Thymus (tissue), 14 donors: ENCODE measurements at places on chromosomes 7 and 10. TPM values are rescaled to one million over a fixed set of nuclear protein-coding genes. Genes with fewer than 3 reads are reported as not detected.

GRCh38 chr10:128047991-128048818, 78.0 kb downstream of the MKI67 start:
- H3K27me3 ChIP-seq: no peaks in the 10 kb centered on the region
- H3K4me1 ChIP-seq: peaks cover 28% of the 10 kb centered on the region
- DNase-seq: no peak
- peak overlapping the region; percentile 90 for H3K27ac ChIP-seq

DNA sequence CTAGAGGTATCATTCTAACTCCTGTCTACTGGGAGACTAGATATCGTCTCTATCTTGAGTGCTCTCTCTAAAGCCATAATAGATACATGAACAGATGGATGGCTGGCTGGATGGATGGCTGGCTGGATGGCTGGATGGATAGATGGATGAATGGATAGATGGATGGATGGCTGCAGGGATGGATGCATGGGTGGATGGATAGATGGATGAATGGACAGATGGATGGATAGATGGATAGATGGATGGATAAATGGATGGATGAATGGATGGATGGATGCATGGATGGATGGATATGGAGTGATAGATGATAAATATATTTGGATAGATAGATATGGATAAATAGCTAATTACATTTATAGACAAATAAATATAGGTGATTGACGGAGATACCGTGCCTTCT, 191.2 kb upstream of the KLF6 start:
- H3K36me3 ChIP-seq: no peaks in the 10 kb centered on the region
- no peak overlapping the region for H3K27ac ChIP-seq
- no peak overlapping the region for H3K4me3 ChIP-seq
- H3K4me1 ChIP-seq: peaks cover 10% of the 10 kb centered on the region
- DNase-seq: no peak

DNA sequence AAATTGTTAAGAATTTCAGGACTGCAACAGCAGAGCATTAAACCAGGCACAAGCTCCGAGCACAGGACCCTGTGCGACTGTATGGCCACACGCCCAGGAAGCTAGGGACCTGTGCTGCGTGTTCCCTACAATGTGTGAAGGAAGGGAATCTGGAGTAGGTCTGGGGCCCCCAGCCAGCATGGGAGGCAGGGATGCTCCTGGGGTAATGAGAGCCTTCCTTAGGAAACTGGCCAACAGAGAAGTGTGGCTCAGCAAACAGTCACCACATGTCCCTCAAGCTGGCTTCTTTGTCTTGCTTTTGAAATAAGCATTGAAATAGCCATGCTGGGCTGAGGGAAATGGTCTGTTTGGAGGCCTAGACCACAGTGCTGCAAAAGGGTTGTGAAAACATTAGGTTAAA, 8.2 kb downstream of the BLNK start:
- H3K27me3 ChIP-seq: no peaks in the 10 kb centered on the region
- no peaks in the 10 kb centered on the region for H3K36me3 ChIP-seq
- no peak for DNase-seq
- H3K4me1 ChIP-seq: no peaks in the 10 kb centered on the region
- no peak overlapping the region for H3K4me3 ChIP-seq

GRCh38 chr7:31512166-31512565, 1.7 kb upstream of the ITPRID1 start:
- H3K4me3 ChIP-seq: no peak overlapping the region
- H3K27me3 ChIP-seq: no peaks in the 10 kb centered on the region
- no peaks in the 10 kb centered on the region for H3K36me3 ChIP-seq

DNA sequence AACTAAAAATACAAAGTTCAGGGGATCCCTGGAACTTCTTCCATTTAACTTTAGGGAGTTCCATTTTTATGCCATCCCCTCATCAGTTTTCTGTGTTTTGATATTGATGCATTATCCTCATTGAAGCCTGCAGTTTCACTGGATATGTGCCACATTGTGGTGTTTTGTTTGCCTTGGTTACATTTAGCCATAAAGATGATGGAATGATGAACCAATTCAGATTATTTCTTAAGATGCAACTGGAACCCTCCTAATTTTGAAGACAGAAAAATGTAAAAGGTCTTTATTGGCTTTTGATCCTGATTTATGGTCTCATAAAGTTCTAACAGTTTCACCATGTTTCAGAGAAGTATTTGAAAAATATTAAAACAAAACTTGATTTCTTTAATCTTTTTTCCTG, 314.2 kb upstream of the KLF6 start:
- no peak overlapping the region for H3K27ac ChIP-seq
- H3K36me3 ChIP-seq: no peaks in the 10 kb centered on the region
- no peak overlapping the region for H3K4me3 ChIP-seq
- no peak for DNase-seq
- no peaks in the 10 kb centered on the region for H3K4me1 ChIP-seq
- H3K27me3 ChIP-seq: no peaks in the 10 kb centered on the region

- H3K4me3 ChIP-seq: no peak overlapping the region
- H3K27me3 ChIP-seq: no peaks in the 10 kb centered on the region
These were observed 175.9 kb downstream of the EVX1 start for GRCh38 chr7:27418541-27418940.

DNA sequence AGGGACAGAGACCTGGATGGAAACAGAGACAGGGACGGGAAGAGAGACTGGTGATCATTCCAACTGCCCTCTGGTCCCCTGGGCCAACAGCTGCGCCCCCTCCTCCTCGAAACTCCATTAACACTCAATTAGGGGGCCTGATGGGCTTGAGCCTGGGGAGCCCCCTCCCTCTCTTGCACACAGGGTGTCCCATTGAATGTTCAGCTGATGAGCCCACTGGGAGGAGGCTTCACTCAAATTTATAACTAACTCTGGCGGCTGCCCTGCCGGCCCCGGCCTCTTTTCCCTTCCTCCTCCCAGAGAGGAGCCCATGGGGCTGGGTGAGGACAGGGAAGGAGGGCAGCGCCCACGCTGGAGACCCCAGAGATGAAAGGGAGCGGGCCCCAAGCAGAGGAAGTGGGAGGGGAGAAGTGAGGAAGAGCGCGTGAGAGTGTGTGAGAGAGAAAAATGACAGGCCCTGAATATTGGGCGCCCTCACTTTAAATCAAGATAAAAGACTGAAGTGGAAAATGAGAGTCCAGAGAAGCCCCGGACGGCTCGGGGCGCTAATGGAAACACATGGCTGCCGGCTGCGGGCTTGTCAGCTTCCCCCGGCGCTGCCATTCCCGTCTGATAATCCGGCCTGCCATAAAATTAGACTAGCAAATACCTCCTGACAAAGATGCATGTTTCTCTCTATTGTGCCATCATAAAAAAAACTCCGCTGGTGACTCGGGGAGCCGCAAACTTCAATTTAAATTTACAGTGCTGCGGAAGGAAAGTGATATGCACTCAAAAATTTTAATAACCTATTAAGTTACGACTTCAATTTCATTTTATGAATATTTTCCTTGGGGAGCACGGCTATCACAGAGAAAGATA, 58.0 kb upstream of the PAX2 start:
- H3K4me3 ChIP-seq: no peak overlapping the region
- no peaks in the 10 kb centered on the region for H3K4me1 ChIP-seq

GRCh38 chr7:114943953-114944744, 22.3 kb downstream of the MDFIC start:
- no peaks in the 10 kb centered on the region for H3K27me3 ChIP-seq
- H3K4me1 ChIP-seq: no peaks in the 10 kb centered on the region
- H3K27ac ChIP-seq: no peak overlapping the region
- no peak for DNase-seq

DNA sequence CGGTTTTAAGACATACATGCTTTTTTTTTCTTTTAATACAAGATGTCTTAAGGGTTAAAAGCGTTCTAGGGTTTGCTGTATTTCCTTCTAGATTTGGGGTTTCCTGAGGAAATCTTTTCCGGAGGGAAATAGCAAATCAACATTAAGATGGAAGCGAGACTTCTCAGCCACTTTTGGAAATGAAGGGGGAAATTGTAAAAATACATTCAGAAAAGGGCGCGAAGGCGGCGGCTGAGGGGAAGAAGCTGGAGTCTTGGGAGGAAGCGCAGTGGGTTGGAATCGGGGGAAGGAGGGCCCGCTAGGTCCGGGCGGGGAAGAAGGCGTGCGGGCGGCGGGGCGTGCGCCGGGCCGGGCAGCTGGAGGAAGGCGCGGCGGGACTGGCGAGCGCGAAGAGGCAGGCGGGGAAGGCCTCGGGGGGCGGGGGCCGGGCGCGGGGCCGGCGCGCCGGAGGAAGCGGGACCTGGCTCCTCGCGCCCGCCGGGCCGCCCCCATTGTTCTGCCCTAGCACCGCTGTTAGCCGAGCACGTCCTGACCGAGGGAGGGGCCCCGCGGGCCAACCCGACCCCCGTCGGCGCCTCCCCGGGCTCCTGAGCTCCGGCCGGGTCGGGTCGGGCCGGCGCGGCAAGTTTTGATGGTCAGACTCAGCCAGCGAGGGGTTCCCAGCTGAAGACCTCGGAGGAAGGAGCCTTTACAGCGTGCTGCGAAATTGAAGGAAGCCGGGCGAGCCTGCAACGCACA, 1.5 kb upstream of the SKIDA1 start:
- H3K27ac ChIP-seq: peak overlapping the region; percentile 96
- peaks cover 17% of the 10 kb centered on the region for H3K4me1 ChIP-seq
- peaks cover 2% of the 10 kb centered on the region for H3K27me3 ChIP-seq
- peak overlapping the region; percentile 96 for H3K4me3 ChIP-seq
- no peaks in the 10 kb centered on the region for H3K36me3 ChIP-seq

DNA sequence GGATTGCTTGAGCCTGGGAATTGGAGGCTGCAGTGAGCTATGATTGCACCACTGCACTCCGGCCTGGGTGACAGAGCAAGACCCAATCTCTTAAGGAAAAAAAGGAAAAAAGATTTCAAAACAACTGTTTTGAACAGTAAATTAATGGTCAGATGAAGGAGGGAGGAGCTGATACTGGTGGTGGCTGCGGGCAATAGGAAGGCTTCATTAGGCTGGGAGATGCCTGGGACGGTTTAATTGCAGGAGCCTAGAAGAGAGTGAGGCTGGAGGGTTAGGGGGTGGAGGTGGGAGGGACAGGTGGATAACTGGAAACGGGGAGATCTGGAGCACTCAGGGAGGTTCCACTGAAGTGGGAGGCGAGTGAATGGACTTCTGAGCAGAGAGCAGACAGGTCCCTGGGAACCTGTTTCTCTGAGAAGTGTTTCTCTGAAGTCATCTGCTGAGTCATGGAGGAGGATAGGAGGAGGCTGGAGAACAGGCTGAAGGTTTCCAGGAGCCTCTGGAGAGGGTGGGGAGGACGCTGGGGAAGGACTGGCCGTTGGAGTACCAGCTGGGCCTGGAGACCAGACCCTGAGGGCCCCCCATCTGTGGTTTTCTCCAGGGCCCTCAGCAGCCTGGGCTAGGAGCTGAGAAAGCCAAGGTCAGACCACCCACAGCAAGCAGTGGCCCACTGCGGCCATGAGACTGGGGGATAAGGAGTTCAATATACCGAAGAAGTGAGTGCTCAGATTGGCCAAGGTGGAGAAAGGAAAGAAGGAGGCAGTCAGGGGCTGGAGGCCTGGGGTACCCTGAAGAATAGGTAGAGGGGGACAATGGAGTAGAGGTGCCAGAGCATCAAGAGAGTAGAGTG, 14.4 kb upstream of the YWHAG start:
- no peak overlapping the region for H3K4me3 ChIP-seq
- H3K27ac ChIP-seq: no peak overlapping the region
- DNase-seq: no peak

- DNase-seq: no peak
- H3K36me3 ChIP-seq: peaks cover 15% of the 10 kb centered on the region
- no peaks in the 10 kb centered on the region for H3K27me3 ChIP-seq
- H3K27ac ChIP-seq: peak overlapping the region; percentile 89
- H3K4me3 ChIP-seq: peak overlapping the region; percentile 85
- peaks cover 13% of the 10 kb centered on the region for H3K4me1 ChIP-seq
These were observed 34.3 kb upstream of the PHF14 start for GRCh38 chr7:10939237-10939910.

DNA sequence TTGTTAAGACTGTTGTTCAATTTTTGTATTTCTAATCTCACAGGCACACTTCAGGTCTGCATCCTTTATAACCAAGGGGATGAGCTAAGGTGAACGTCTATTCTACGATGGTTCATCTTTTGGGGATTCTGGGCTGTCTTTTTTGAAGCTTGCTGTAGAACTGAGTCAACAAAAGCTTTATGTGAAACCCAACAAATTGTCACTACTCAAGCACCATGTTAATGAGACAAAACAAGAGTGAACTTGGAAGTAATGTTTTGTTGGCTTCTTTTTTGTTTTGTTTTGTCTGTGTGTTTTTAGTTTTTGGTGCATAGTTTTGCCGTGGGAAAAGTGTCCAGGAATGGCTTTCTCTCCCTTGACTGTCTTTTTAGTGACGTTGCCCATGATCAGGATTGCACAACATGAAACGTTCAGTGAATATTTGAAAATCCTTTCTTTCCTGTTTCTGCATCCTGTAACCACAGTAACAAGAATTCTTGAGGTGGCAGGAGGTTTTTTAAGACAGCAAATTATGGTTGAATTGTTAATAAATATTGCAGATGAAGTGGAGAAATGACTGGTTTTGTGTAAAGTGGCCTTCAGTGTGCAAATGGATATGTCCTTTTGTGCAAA, 65.6 kb downstream of the WIPF3 start:
- no peaks in the 10 kb centered on the region for H3K27me3 ChIP-seq
- H3K27ac ChIP-seq: no peak overlapping the region
- no peak overlapping the region for H3K4me3 ChIP-seq
- H3K4me1 ChIP-seq: no peaks in the 10 kb centered on the region

DNA sequence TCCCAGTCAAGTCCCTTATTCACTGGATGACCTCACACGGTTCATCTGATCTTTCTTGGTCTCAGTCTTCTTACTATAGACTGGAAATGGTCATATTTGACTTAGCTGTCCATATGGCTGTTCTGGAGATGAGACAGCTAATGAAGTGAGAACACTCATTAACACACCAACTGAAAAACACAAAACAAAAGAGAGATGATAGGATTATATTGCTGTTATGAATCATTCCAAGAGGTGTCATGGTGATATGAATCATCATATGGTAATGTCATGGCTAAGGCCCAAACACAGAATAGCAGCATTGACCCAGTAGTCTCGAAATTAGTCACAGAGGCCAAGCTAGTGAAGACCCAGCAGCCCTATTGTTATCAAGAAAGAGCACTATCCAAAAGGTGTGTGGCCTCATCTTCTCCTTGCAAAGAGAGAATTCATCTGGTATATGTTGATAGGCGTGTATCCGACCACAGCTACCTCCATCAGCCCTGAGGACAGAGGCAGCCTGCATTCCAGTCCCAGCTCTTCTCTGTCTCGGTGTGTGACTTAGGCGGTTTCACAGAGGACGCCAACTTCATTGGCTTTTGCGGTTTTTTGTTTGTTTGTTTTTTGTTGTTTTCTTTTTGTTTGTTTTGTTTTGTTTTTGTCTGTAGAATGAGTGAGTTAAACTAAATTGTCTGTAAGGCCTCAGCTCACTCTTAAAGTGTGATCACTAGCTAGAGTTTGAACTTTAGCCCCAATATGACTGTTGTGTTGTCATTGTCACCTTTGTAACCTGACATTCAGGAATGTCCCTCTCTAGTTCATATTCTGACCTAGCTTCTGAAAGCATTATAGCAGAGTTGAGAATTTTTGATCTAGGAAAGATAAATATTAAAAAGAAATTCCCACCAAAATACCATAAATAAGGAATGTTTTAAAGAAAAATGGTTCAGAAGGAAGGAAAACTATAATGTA, 97.4 kb upstream of the PDCD4 start:
- no peaks in the 10 kb centered on the region for H3K27me3 ChIP-seq
- DNase-seq: no peak
- H3K27ac ChIP-seq: no peak overlapping the region
- no peak overlapping the region for H3K4me3 ChIP-seq
- no peaks in the 10 kb centered on the region for H3K4me1 ChIP-seq

Gene SHH
- total RNA-seq: 0.05 TPM

Gene AMZ1
- total RNA-seq: 0.05 TPM

Gene DKK1
- total RNA-seq: 0.24 TPM

Gene TAS2R4
- total RNA-seq: 0.38 TPM

Gene CCDC7
- 31.0 TPM for total RNA-seq
